ENCODE measurements at places on chromosomes 3 and 15.

DNA sequence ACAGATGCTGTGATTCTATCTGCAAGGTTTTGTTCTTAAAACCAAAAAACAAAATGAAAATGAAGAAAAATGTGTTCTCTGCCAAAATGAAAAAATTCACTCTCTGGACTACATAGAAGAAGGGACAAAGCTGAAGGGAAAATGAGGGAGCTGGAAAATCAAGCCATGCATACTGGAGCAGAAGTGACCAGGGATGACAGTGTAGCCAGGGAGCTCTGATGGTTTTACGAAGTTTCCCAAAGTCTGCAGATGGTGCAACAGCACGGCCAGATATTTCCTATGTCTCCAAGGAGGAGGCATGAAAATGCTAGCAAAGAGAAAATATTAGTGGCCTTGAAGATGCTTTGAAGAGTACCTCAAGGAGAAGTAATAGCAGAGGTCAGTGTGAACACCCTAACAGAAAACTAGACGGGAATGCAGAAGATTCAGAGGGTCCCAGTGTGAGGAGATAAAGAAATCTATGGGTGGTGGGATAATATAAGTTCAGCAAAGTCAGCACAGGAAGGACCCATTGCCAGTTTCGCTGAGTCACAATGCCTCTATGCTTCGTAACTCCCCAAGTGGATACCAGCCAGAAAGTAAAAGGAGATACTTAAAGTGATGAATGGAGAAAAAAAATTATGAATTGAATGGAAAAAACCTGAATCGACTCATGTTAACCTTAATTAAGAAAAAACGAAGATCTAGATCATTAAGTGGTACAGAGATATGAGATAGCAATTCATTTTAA is 39.0 kb upstream of the POMGNT2 start:
- DNase-seq, result no peak

GRCh38 chr3:140530603-140531002 is 147.3 kb upstream of the TRIM42 start:
- DNase-seq, result no peak

DNA sequence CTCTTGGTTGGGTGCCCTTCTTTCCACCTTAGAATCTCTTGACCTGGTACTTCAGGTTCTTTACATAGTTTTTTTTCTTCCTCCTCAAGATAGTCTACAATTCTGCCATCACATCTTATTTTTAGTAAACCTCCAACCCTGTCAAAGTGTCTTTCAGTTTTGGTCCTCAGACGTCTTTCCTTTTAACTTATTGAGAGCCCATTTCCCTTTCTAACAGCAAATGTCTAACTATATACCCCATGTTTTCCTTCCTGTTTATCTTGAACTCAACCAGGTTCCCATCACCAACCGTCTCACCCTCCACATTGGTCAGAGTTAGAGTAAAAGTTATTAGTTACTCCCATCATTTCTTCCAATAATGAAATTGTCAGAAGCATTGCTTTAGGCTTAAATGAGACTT is 10.4 kb downstream of the KBTBD12 start:
- no peak for DNase-seq

DNA sequence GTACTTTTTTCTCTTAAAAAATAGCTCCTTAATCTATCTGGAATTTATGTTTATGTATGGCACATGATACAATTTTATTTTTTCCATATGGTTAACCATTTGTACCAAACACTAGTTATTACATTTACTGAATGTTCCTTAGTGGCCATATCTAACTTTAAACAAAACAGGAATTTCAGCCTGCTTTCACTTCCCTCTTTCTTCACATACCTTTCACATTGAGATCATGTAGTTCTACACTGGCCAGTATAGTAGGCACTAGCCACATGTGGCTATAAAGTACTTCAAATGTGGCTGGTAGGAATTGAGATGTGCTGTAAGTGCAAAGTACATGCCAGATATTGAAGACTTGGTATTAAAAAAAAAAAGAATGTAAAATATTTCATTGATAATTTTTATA is 4.7 kb upstream of the RYK start:
- DNase-seq, result peak; percentile 53

DNA sequence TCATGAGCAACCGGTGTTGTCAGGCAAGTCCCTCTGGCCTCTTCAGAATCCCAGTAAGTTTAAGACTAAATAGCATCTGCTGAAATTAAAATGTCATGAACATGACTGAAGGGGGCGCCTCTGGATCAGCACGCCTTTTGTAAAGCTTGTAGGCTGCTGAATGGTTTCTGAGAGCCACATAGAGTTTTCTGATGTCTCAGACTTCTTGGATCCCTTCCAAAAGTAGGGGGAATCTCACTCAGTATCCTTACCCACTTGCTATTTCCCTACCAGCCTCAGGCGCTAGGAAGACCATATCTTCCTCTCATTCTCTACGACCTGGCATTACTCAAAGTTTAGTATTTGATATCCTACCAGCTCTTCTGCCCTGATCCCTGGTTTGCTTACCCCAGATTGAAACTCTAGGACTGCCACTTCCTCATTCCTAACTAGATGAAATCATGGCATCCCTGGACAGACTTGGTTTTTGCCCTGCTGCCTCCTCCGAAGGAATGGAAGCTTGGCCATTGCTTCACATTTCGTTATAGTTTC is 62.7 kb upstream of the CD47 start:
- DNase-seq, result peak; percentile 72

- no peak for DNase-seq
Observed at GRCh38 chr3:155232605-155233004, 60.9 kb downstream of the STRIT1 start.

- DNase-seq, result peak; percentile 82
Observed at GRCh38 chr15:75067123-75067830, 43.9 kb downstream of the PPCDC start.

DNA sequence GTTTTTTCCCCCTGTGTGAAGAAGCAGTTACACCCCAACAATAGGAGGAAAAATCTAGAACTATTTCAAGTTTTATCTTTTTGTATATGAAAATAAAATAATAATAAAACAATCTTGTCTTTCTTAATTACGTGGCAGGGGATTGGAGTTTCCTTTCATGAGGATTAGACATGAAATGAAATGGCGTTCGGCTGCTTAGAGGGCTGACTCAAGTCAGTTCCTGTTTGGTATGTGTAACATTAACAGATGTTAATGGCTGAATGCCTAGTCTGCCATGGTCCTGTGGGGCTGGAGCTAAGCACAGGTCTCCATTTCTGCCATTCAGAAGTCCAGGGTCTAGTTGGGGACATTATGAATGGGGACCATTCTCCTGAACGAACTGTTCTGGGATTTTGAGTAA is 3.1 kb upstream of the EXOG start:
- DNase-seq, result peak; percentile 49

GRCh38 chr3:128416578-128417211 is 50.0 kb downstream of the DNAJB8 start:
- DNase-seq, result peak; percentile 92

- DNase-seq, result no peak
Observed at GRCh38 chr3:161475905-161476304, 20.7 kb upstream of the OTOL1 start.

DNA sequence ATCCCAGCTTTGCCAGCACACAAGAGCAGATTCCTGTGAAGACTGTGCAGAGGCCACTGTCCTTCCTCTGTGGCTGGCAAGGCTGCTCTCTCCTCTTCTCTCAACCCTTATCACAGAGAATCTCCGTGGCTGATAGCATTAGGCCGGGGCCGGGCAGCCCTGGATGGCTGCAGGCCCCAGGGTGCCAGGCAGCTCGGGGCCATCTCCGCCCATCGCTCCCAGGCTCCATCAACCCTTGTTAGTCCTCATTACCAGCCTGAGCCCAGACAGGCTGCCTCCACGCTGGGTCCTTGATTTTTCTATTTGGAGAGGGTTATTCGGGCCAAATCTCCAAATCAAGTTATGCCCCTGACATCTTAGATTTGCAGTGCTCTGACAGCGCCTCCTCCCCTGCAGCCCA is 39.1 kb downstream of the MRPL46 start:
- DNase-seq, result no peak

- DNase-seq, result peak; percentile 25
Observed at GRCh38 chr3:123072152-123072551, 5.3 kb downstream of the PDIA5 start.

DNA sequence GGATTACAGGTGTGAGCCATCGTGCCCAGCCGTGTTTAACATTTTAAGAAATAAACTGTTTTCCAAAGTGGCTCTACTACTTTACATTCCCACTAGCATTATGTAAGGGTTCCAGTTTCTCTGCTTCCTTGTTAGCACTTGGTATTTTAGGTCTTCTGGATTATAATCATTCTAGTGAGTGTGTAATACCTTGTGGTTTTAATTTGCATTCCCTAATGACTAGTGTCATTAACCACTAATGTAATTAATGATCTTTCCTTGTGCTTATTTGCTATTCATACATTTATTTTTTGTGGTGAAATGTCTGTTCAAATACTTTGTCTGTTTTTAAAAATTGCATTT is 30.7 kb downstream of the ARIH2 start:
- no peak for DNase-seq

- no peak for DNase-seq
Observed at GRCh38 chr3:129078510-129078909, 17.9 kb downstream of the GP9 start.

DNA sequence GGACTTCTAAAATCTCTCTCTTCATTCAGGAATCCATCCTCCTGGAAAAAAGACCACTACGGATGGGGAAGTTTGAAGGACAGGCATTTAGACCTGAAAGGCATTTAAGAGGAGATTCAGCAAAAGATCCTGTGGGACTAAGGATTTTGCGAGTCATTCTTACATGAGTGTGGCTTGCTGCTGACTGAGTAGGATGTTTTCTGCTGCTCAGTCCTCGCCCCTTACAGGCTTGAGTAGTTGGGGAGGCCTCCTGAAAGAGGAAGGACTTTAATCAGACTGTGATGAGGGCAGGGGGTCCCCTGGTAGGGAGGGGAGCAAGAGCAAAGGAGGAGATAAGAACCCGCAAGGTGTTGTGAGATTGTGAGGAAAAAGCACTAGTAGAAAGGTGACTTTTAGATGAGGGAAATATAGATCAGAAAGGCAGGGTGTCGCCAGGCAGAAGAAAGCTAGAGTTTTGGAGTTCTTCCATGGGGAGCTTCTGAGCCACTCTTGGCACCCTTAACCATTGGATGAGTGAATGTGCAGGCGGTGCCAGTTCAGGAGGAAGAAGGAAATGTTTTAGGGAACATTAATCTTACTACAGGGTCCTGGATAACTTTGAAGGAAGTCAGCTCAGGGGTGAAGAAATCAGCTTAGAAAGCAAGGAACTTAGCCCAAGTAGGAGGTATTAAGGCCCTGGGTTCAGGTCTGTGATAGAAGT is 171.1 kb downstream of the RORA start:
- no peak for DNase-seq

DNA sequence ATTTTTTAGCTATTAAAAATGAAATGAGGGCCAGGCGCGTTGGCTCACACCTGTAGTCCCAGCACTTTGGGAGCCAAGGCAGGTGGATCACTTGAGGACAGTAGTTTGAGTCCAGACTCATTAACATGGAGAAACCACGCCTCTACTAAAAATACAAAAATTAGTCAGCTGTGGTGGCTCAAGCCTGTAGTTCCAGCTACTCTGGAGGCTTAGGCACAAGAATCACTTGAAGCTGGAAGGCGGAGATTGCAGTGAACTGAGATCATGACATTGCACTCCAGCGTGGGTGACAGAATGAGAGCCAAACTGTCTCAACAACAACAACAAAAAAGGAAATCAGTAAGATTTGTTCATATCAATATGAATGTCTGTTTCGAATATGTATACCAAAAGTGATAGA is 517.1 kb downstream of the ROBO1 start:
- DNase-seq, result peak; percentile 50

DNA sequence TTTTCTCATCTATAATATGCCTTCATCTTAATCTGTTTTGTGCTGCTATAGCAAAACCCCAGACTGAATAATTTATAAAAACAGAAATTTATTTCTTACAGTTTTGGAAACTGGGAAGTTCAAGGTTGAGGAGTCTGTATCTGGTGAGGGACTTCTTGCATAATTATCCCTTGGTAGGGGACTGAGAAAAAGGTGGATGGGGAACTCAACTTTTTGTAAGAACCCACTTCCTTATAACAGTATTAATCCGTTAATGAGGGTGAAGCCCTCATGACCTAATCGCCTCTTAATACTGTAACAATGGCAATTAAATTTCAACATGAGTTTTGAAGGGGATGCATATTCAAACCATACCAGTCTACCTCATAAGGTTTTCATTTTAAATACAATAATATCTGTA is 17.4 kb upstream of the MYH15 start:
- DNase-seq, result no peak

DNA sequence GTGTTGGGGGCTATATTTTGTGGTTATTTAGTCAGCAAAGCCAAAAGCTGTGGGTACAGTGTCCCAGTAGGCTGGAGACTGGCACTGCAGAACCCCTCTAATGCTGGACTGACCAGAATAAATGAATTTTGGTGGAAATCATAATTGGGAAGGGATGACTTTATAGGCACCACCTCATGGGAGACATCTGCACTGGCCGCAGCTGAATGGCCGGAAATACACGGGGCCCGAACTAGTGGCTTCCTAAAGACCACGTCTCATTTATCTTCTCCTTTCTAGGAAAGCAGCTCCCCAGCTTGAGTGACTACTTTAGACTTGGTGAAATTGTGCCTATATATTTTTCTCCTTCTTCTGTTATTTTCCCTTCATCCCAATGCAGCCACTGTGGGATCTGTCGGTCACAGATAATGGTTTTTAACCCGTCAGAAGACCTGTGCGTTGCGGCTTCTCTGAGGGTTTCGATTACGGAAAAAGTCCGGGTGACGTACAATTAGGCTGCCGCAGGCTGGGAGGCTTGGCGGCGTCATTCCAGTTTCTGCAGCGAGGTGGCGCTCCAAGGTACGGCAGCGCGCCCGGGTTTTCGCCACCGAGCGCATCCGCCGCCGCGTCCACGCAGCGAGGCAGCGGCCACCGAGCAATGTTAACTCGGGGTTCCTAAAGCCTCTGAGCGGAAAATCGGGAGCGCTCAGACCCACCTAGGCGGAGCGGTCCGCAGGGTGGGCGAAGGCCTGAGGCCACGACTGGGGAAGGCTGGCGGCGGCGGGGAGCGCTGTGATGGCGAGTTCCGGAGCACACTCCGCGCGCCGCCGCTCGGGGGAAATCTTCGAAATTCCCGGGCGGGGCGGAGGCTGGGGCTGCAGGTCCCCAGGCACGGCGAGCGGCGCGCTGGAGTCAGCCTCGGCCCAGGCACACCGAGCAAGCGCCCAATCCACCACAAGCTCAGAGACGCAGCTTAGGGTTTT is 26.3 kb downstream of the NR2F2 start:
- DNase-seq, result peak; percentile 69

DNA sequence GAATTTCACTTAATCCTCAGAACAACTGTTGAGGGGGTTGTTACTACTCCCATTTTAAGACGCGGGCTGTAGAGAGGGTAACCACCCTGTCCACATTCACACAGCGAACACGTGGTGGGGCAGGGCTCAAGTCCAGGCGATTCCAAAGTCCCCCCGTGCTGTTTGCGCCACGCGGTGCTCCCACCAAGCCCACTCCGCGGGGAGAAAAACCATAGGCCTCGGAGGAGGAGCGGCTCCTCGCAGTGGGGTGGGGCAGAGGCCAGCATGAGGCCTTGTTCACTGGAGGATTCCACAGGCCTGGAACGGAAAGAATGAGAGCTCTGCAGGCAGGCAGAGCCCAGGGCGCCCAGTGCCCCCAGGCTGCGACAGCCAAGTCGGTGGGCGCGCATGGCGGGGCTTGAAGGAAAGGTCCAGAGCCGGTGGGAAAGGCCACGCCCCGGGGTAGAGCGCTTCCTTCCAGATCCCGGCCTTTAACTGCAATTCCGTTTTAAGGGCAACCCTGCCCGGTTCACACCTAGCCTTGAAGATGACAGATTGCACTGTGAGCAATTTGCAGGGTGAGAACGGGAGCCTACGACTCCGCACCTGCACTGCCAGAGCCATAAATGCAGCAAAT is 161.8 kb upstream of the TBL1XR1 start:
- peak; percentile 38 for DNase-seq

Measured in MV-4-11 (cell line).